GM19239 (cell line): ENCODE measurements at places on chromosomes 12 and 14.

GRCh38 chr14:59332727-59333126 lies 132.5 kb downstream of the GPR135 start:
- no peak for DNase-seq

DNA sequence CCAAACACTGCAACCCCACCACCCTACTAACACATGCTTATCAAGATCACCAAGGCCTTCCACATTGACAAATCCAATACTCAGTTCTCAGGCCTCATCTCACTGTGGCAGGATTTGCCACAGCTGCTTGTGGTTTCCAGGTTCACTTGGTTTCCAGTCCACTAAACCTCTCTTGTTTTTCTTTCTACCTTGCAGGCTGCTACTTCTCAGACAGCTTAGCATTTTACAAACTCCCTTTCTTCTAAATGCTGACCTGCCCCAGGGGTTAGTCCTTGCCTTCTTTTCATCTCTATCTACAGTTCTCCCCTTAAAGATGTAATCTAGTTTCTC lies 84.1 kb downstream of the BCAT1 start:
- DNase-seq, result peak; percentile 17

DNA sequence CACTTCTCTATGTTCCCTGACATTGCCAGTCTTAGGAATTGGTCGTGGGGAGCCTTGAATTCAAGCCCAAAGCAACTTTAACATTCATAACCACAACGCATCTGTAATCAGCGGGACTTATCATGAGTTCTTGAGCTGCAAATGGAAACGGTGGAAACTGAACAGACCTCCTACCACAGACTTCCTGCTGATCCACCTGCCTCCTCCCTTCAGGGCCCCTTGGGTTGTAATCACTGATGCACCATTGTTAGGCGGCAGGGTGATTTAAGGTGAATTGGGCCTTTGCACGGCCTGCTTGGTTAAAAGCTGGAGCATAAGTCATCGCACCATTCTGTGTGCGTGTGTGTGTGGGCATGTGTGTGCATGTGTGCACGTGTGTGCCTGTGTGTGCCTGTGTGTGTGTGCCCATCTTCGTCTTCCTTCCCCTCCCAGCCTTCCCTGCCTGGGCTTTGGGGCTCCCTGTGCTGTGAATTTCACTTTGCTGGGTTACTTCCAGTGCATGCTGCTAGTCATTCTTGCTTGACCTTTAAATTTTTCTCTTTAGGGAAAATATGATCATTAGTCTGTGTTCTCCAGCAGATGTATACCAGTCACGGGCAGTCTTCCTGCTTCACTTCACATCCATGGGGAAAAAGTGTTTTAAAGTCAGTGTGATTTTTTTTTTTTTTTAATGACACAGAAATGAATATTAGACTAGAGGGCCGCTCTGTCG lies 29.1 kb downstream of the CHST11 start:
- no peak for DNase-seq

GRCh38 chr12:123478762-123479161 lies 20.8 kb downstream of the SNRNP35 start:
- no peak for DNase-seq

GRCh38 chr14:77319422-77319821 lies 1.3 kb downstream of the POMT2 start:
- no peak for DNase-seq

GRCh38 chr14:32087907-32088306 lies 10.8 kb downstream of the ARHGAP5 start:
- DNase-seq, result no peak

GRCh38 chr14:78074561-78074960 lies 95.6 kb upstream of the NRXN3 start:
- DNase-seq, result no peak

GRCh38 chr12:105083551-105084105 lies 630 bp downstream of the ALDH1L2 start:
- no peak for DNase-seq

GRCh38 chr12:117685110-117685926 lies 283.5 kb downstream of the KSR2 start:
- DNase-seq, result no peak

- DNase-seq, result no peak
Observed at GRCh38 chr12:116152268-116152667, 125.2 kb downstream of the MED13L start.

GRCh38 chr12:104464899-104465298 lies 8.2 kb downstream of the CHST11 start:
- DNase-seq, result no peak

- no peak for DNase-seq
Observed at GRCh38 chr14:65334765-65335410, 77.6 kb upstream of the FUT8 start.

DNA sequence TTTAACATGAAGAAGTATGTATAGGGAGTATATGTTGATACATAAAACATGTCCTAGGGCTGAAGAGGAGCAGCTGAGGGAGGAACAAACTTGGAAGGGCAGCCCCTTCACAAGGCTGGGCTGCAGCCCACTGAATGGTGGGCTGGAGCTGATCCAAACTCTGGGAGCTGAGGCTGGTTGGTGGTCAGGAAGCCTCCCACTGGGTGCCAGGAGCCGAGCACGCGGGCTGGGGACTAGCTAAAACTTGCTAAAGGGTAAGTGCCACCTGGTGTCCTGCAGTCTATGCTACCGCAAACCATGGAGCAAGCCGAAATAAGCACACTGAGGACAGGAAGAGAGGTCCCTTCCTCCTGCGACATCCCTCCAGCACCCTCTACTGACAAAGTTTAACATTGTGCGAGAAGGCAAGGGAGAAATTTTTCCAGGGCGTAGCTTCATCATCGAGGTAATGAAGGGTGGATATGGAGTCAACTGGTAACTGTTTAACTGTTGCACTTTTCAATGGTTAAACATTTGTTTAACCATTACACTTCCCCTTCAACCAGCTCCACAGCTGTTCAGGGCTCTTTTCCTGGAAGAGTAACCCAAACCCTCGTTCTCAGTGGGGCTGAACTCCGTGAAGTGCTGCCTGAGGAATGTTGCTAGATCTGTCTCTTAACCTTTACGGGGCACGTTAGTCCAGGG lies 42.2 kb downstream of the EGLN3 start:
- no peak for DNase-seq

DNA sequence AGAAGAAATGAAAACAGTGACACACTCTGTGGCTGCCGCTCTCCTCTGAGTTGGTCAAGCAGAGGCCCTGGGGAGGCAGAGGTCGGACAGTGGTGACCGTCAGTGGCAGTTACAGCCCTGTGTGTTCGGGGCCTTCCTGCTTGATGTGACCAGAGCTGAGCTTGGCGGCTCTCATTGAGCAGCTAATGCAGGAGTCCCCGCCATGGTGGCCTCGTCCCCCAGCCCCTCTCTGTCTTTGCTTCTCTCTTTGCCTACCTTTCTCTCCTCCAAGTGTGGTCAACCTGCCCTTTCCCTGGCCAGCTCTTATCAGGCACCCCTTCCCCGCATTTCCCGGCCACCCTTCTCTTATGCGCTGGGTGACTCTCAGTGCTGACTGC lies 362.8 kb downstream of the CACNA1C start:
- DNase-seq, result no peak

DNA sequence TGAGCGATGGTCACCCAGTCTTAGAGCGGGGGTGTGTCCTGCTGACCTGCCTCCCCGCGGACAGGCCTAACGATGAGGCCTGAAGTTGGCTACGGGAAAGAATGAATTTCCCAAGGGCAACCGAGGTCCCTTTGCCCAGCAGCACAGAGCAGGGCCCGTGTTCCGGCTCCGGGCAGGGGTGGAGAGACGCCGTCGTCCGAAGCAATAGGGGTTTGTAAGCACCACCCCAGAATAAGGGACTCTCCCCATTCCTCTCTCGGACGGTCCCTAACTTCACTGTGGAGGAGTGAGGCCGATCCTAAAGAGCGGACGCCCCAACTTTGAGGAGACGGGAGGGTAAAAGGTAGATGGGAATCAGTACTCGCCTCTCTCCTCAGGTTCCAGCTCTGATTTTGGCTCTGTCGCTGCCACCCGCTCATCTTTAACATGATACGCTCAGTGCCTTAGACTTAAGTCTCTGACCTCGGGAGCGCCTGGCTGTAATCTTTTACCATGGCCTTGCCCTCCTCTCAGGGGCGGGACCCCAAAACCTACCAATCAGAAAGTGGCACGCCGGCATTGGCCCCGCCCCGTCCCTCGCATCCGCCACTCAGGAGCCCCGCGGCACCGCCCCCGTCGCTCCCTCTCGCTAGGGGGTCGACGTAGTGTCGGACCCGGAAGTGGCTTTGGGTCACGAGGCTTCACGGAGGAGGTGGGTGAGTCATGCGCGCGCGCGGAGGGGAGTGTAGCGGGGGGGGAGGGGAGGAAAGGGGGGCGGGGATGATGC lies at the start of gene DDIT3:
TSS of gene DDIT3 (minus strand) at position 462 of the 766 bp plus-strand sequence. CDS start 3,108 bp downstream, outside the sequence.
- peak; percentile 77 for DNase-seq

- no peak for DNase-seq
Observed at GRCh38 chr14:24179294-24179960, 7.5 kb downstream of the REC8 start.

- DNase-seq, result no peak
Observed at GRCh38 chr14:95143808-95144620, 13.3 kb downstream of the DICER1 start.

GRCh38 chr12:113211160-113211559 lies 10.1 kb upstream of the TPCN1 start:
- DNase-seq, result no peak

DNA sequence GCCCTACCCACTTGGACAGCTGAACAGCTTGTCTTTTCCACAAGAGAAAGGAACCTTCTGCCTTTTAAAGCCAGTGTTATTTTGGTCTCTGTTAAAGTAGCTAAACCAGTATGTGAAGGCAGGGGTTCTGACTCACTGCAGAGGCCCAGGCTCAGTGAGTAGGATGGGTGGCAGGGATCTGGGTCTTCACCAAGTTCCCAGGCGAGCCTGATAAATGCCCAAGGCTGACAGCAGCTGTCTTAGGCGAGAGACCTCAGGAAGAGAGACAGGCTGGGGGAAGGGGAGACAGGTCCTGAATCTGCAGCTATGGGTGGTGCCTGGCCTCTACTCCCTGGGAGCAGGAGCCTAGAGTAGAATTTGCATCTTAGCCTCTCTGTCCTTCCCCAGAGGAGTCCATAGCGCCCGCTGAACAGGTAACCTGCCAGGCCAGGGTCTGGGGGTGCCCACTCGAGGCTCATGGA lies 18.1 kb upstream of the KIF26A start:
- no peak for DNase-seq

GRCh38 chr14:100019156-100019744 lies 46.0 kb upstream of the EVL start:
- DNase-seq, result no peak

DNA sequence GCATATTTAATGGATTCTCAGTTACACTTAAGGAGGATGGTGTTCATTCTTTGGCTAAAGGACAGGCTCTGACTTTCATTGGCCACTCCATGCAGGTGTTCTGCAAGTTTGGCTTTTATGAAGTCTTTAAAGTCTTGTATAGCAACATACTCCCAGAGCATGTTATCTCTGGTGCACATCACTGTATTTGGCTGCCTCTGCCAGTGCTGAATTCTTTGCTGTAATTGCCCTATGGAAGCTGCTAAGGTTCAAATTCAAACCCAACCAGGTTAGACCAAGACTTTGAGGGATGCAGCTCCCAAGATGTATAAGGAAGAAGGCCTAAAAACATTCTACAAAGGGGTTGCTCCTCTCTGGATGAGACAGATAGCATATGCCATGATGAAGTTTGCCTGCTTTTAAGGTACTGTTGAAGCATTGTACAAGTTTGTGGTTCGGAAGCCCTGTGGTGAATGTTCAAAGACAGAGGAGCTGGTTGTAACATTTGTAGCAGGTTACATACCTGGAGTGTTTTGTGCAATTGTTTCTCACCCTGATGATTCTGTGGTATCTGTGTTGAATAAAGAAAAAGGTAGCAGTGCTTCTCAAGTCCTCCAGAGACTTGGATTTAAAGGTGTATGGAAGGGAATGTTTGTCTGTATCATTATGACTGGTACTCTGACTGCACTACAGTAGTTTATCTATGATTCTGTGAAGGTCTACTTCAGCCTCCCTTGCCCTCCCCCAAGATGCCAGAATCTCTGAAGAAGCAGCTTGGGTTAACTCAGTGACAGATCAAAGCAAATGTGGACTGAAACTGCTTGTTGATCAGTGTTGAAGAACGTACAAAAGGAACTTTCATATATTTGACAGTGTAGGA lies 19.4 kb downstream of the TMEM116 start:
- DNase-seq, result no peak

DNA sequence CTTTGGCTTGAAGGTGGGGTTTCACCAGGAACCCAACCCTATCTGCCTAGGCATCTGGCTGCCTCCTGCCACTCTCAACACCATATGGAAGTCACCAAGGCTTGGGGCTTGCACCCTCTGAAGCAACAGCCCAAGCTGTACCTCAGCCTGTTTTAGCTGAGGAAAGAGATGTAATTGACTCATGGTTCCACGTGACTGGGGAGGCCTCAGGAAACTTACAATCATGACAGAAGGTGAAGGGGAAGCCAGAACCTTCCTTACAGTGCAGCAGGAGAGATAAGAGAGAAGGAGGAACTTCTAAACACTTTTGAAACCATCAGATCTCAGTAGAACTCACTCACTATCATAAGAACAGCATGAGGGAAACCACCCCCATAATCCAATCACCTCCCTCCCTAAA lies 26.9 kb downstream of the GLIPR1L1 start:
- no peak for DNase-seq

DNA sequence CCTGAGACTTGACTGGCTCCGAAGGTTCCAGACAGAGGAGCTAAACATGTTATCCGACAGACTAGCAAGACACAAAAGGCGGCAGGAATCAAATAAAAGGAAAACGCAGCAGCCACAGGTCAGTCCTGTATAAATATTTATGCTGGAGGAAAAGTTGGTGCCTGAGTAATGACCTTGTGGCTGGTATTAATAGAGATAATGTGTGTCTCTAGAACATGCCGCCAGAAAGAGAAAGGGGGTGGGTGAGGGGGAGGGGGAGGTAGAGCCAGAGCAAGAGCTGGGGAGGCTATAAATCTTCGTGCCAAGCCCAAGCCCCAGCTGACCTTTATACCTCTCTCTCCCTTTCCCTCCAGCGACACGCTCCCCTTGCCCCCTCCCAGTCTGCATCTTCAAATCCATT lies 590.4 kb downstream of the MED13L start:
- DNase-seq, result no peak

DNA sequence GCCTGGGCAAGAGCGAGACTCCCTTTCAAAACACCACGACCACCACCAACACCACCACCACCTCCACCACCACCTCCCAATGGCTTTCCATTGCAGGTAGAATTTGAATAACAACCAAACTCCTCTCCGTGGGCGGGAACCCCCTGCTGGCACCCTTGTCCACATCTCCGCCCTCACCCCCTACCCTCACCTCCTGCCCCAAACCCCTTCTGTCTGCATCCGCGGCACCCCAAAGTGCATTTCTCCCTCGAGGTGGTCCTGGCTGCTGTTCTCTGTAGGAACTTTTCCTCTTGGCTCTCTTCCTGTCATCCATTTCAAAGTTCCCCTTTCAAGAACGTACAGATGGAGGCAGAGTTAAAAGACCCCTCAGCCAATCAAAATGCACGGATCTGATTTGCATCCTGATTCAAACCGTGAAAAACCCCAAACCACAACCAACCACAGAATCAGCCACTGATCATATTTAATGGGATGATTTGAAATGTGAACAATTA lies 3.8 kb downstream of the SDSL start:
- DNase-seq, result no peak
